ENCODE measurements at places on chromosomes 16 and 17.

DNA sequence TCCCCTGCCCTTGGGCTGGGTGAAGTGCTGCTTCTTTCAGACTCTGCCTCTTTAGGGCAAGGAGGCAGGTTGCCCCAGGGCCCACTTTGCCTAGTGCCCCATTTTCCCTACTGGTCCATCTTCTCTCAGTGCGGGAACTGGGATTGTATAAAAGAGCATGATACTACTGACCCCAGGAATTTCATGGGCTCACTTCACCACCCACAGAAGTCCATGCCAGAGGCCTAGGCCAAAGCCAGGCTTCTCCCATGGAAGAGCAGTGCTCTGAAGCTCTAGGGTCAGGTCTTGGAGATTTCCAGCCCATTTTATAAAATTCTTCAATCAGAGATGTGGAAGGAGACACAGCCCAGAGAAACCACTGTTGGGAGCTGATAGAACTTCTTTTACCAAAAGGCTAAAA, 5.7 kb downstream of the CACNG1 start:
- no peak for DNase-seq

DNA sequence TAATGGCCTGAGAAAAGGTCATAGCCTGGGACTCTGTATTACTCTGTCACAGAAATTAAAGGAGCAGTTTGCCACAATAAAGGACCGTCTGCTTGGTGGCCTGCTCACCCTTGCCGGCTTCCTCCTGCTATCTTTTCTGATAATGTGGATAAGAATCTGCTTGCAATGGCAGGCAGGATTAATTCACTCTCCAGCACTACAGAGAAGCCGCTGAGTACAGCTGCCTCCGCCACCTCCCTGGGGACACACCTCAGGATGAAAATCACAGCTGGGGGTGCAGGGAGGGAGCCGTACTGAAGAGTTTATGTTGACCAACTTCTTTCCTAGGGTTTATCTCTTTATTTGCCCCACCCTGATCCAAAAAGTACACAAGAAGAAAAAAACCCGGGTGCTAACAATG, 245.9 kb upstream of the RPL38 start:
- DNase-seq = no peak

GRCh38 chr17:9666461-9667050, 21.2 kb downstream of the USP43 start:
- peak; percentile 21 for DNase-seq

- no peak for DNase-seq
Observed at GRCh38 chr17:31357091-31357490, 34.4 kb upstream of the RAB11FIP4 start.

GRCh38 chr17:42221886-42222745, 27.8 kb upstream of the GHDC start:
- peak; percentile 46 for DNase-seq

- no peak for DNase-seq
Observed at GRCh38 chr16:88701581-88702370, 4.4 kb downstream of the RNF166 start.

DNA sequence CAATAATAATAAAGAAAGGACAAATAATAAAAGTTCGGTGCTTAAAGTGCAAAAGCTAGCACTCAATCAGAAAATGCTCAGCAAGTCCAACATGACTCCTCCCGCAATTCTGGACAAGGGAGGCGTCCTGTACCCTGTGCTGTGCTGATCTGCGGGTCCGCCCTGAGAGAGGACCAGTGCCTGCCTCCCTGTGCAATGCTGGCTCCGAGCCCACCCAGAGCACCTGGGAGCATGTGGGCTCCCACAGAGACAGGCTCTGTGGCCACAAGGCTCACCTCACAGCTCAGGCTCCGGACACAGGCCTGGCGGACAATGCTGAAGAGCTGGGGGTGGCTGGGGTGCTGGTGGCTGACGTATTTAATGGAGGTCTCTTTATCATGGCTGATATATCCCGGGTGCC, 11.1 kb downstream of the FLCN start:
- no peak for DNase-seq

GRCh38 chr16:53159781-53160436, 105.1 kb downstream of the CHD9 start:
- peak; percentile 43 for DNase-seq

DNA sequence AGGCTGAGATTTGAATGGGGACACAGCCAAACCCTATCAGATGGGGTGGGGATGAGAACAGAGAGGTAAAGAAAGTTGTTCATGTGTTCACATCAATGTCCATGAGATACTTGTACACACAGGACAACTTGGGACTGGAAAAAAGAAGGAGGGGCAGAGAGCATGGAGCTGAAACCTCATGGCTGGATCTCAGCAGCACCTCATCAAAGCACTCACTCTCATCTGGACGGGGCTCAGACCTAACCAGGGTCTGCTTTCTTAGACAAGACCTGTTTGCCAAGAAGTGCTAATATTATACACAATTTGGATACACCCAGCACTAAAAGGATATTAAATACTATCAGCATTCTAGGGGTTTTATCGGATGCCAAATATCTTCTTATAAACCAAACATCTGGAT, 399.8 kb downstream of the SLC39A11 start:
- DNase-seq = no peak

DNA sequence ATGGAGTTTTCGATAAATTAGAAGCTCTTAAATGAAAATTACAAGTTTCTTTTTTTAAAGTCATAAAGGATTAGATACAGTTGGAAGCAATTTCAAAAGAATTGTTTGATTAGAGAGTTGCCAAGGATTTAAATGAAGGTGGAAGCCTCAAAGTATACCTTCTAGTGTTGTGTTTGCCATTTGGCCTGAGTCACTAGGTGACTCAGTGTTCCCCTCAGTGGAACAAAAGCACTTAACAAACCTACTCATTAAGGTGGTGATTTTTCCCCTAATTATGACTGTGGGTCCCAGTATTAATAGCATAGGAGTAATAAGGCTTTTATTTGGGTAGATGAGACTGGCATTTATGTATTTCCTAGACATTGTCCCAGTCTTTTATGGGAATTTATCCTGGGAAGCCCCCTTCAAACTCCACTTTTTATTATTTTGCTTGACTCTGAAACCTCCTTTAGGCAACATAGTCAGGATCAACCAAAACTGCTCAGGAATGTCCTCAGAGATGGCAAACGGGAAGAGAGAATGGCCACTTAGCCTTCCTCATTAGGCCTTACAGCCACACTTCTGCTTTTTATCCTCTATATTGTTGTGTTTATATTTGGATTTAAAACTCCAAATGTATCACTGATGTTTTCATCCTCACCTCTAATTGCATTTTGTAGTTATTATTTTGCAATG, 161.0 kb downstream of the FTO start:
- DNase-seq = no peak

DNA sequence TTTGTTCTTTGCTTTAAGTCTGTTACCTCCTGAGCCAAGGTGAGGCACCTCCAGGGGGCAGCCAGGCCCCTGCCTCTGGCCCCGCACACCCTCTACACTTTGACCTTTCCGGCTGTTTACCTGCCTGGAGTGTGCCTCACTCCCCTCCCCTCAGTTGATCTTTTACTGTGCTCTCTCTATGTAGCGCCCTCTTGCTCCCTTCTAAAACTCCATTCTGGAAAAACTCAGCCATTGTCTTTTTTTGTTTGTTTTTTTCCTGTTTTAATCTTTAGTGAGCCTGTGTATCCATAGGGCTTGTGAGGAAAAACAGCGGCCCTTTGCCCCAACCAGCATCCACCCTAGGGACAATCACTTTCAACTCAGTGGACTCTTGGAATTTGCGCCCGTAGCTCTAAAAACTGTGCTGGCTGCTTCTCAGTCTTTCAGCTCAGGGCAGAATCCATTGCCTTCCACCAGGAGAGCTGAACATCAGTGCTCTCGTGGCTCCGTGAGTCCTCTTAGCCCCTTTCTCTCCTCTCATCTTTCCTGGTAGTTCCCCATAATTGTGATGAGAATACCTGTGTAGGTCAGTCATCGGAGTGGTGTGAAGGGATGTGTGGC, 4.3 kb downstream of the AMDHD2 start:
- DNase-seq = no peak

- DNase-seq = no peak
Observed at GRCh38 chr17:6384481-6384880, 50.4 kb downstream of the AIPL1 start.

- DNase-seq = peak; percentile 72
Observed at GRCh38 chr16:71542377-71542776, 16.2 kb downstream of the CHST4 start.

- DNase-seq = no peak
Observed at GRCh38 chr16:80691111-80691741, 113.2 kb downstream of the CDYL2 start.

DNA sequence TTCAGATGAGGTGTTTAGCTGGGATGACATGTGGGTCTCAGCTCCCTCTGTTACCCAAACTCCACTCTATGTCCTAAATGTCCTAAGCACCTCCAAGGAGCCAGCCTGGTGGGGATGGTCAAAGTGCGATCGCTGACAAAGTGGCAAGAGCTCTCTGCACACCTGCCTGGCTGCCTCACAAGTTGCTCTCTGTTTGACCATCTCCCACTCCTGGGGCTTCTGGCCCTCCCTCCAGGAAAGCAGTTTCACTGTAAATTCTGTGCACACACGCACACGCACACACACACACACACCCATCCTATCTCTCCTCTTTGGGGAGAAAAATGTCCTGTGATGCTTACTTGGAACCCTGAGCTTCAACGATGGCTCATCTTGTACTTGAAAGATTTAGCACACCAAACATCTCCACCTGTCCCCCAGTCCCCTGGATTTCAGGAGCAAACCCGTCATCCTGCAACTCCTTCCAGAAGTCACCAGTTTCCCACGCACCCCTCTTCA, 1.7 kb downstream of the PITPNA start:
- no peak for DNase-seq

DNA sequence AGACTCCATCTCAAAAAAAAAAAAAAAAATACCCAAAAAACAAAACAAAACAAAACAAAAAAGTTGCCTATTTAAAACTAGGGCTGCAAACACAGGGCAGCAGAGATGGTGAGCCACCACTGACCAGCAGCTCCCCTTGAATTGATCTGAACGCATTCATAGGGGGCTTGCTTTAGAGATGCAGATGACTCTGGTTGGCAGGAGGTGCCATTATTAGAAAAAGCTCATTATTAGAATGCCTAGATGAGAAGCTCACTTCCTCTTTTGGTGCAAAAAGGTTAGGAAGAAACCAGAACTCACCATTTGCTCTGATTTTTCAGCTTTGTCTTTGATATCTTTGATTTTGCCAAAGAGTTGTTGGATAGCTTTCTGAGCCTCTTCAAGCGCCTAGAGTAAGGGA, 53.1 kb downstream of the VPS53 start:
- no peak for DNase-seq

DNA sequence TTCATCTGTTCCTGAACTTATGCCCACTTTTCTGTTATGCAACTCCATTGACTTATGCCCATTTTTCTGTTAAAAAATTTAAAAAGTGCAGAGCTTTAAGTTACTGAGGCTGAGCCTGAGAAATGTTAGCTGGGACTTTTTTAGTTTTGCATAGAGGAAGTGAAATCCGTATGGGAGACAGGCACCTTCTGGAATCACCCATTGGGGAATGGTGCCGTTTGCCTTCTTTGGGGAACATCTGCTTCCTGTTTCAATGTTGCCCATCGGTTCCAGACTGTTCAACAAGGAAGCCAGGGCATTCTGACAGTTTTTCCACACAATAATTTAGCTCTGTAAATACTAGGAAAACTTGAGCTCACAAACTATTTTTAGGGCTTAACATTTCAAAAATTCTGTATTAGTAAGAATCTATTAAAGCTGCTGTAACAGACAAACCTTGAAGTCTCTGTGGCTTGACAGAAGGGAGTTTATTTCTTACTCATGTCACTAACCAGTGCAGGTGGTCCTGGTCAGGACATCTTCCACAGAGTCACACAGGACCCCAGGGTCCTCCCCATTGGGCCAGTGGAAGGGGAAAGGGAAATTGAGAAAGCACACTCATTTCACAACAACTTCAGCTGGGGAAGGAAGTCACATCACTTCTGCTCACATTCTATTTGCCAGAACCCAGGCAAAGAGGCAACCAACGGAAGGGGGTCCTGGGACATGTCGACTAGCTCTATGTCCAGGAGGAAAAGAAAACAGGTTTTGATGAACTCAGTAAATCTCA, 17.2 kb downstream of the PRKCB start:
- DNase-seq = no peak

DNA sequence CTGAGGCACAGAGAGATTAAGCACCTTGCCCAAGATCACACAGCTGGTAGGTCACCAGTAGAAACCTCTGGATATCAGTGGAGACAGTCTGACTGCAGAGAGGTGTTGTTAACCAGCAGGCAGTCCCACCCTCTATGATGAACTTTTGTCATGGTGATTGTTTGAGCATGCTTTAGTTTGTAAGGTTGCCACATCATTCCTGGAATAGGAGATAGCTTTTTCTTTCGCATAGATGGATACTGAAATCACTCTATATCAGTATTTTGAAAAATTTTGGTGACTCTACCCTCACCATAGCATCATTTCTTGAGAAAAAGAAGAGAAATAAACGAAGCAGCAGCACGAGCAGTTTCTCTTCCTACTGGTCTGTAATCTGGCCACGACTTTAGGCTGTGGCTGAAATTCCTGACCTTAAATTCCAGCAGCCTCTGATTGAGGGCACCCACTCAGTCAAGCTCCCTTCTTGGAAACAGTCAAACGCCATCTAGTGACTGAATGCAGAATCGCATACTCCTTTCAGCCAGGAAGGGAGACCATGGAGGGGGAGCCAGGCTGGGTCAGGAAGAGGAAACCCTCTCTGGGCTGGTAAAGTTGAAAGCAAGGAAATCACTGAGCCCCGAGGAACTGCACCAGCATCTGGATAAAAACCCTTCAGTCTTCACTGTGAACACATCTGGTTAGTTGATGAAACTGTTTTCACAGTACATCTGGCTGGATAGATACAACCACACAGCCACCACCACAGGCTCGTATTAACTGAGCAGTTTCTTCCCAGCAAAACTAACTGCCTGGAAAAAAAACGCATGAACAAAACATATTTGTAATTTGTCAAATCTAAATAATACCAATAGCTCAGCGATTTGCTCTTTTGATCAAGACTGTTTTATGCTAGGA, 108.5 kb upstream of the XYLT1 start:
- DNase-seq = peak; percentile 66

- no peak for DNase-seq
Observed at GRCh38 chr17:47873200-47874090, 22.5 kb upstream of the SP6 start.

DNA sequence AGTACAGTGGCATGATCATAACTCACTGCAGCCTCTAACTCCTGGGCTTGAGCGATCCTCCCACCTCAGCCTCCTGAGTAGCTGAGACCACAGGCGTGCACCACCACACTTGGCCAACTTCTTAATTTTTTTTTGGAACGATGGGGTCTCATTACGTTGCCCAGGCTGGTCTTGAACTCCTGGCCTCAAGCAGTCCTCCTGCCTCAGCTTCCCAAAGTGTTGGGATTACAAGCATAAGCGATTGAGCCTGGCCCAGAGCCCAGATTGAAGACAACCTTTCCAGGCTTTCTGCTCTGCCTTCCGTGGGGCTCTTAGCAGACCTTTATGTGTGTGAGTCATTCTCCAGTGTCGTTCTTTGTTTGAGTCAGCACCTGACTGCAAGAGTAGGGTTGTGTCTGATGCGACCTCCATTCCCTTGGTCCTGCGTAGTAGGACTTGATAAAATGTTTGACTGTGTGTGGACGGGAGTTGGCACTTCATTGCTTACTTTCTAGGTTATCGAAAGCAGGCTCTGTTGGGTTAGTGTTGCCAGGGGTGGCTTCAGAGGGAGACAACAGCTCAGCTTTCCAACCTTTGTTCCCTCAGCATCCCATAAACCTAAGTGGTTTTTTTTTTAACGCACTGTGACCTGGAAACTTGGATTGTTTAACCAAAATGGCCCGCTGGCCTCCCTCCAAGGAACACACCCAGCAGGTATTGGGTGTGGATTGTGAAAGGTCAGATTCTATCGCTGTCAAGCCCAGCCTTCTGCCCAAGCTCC, 26.4 kb downstream of the EEF2K start:
- peak; percentile 81 for DNase-seq
